Left renal pelvis (tissue), 4 donors: ENCODE measurements at places on chromosomes 3 and 15.

- DNase-seq: no peak
Observed at GRCh38 chr3:153855772-153856171, 265.4 kb upstream of the ARHGEF26 start.

DNA sequence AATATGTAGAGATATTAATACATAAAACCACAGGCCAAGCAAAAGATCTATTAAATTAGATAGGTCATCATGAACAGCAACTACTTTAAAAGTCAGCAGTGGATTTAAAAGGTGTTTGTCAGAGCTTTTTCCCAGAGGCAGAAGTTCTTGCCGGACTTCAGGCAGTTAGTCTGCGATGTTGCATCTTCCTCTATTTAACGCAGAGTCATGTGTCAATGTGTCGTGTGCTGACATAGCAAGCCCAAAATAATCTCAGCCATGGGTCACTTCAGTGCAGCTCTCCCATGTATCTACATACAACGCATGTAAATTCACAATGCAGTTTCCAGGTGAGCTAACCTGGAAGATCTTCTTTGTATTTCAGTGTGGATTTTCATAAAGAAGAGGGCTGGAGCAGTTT is 8.0 kb upstream of the TMEM212 start:
- DNase-seq: no peak

GRCh38 chr15:38504680-38505467 is 50.9 kb downstream of the FAM98B start:
- DNase-seq: no peak

DNA sequence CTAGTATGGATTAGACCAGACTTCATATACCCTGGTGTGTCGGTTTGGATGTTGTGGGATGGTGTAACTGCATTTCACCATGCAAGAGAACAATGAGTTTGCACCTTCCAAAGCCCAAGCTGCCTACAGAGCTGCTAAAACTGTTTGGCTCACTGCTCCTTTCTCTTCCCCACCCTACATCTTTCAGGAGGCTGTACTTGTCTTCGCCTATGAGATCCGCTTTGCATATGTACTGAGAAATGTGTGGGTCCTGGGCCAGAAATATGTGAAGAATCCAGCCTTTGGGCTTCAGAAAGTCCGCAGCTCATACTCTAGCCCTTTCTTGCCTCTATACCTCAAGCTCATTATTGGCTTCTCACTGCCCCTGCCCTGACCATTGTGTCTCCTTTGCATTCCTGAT is 1060.0 kb downstream of the NTRK3 start:
- no peak for DNase-seq

DNA sequence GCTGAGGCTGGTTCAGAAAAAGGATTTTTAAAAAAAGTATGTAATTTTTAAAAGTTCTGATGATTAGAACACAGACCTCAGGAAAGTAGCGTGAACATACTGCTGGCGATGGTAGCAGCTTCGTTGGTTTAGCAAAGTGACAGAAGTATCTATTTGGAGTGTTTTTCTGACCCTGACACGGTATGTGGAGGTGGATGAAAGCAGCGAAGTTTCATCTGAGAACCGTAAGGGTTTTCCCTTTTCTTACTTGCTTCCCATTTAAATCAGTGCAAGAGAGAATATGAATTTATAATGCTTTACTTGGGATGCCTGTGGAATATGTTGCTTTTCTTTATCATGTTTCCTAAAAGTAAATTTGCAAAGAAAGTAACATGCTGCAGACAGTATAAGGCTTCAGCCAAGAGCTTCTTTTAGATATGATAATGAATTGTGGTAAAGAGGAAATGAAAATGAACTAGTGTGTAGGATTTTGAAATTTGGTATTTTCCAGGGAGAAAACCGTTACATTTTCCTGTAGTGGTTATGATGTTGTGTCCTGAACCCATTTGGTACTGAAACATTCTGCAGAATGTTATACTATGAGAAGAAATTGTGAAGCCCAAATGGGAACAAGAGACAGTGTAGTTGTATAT is 3.9 kb downstream of the CHST2 start:
- DNase-seq: no peak

DNA sequence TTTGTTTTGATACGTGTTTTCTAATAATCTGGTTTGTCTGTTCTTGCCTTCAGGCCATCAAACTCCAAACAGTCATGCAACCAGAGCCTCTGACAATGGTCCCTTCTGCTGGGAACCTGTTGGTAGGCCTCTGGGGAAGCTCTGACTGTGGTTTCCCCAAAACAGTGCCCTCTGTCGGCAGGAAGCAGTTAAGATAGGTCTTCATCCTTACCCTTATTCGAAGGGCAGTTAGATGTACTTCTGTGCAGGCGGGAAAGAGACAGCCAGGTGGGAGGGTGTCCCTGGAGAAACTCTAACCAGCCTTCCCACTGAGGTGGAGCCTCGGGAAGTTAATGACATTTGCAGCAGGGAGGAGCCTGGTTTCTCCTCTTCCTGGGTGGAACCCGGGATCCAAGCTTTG is 81.6 kb upstream of the CHMP2B start:
- DNase-seq: no peak

DNA sequence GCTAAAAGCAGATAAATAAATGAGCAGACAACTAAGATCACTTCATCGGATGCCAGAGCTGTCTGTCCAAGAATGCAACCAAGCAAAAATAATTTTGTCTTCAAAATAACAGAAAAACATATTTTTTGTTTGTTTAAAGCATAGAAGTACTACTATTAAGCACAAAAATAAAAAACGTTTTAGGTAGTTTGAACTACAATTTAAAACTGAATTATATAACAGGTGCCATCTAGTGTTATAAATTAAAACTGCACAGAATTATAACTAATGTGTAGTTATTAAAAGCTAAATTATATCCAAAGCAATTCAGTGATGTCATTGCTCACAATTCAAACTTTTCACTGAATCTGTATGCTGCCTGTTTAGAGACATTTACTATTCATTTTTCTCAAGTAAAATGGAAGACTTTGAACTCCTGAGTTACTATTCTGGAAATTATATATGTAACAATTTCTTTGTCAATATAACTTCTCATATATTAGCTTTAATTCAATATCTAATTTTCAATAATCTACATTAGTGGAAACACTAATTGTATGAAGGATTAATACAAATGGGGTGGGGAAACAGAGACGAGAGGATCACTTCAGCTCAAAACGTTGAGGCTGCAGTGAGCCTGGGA is 29.5 kb downstream of the LINS1 start:
- no peak for DNase-seq

DNA sequence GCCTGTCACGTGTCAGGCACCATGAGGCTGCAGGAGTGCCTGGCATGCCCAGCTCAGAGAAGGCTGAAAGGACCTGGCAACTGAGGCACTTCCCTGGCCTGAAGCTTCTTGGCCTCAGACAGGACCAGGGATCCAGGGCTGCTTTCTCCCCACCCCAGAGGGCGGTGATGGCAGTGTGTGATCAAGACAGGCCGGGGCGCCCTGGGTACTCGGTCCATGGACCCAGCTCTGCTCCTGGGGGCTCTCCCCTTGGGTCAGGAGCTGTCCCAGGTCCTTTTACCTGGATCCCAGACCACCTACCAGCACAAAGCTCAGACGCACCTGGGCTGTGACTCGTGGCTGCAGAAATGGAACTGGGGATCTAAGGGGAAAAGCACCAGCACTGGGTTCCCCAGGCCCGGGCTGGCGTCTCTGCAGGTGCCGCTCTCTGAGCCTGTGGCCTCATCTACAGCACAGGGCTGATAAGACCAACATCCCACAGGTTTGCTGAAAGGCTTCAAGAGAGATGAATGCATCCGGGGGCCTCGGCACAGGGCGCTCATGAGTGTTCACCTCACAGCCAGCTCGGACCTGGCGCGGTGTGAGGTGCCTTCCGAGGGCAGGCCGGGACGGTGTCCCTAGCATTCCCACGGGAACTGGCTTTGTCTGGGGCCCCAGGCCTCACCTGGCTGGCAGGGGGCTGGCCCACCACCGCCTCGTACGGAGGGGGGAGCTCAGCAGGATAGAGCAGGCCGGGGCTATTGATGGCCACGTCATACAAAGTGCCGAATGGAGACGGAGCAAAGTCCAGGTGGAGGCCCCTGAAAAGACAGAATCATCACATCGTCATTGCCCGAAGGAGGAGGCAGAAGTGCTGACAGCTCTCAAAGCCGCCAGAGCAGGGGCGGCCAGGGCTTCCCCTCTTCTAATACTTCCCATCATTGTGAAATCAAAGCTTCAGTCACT is 133.6 kb downstream of the NSMCE3 start:
- DNase-seq: no peak

DNA sequence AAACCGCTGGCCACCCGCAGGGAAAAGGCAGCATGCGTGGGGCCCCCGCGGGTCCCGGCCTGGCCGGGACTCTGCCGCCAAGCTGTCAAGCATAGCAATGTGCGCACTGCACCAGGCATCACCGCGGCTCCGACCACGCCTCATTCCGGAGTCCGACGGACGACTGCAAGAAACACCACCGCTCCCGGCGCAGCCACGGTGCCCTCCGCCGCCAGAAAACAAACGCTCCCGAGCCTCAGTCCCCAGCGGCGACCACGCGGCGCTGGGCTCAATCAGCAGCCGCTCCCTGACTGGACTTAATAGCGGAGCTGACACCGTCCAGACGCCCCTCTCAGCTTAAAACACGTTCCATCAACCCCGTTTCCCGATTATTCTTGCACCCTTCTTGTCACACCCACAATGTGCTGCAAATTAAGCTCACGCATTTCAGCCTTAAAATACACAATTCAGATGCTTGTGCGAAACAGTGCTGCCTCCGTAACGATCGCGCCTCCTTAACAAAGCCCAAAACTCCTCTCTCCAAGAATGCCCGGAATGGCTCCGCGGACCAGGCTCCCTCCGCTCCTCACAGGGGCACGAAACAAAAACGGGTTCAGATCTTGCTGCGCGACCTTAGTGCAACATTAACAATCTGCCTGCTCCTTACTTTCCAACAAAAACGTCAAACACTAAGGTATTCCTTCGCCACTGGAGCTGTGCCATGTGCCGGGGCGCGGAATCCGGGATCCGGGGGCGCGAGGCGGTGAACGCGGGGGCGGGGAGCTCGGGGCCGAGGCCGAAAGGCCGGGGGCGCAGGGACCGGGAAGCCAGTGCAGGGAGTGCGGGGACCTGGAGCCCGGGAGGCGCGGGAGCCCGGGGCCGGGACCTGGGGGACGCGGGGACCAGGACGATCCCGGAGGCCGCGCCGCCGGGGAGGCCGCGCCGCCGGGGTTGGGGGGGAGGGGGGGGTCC is 655 bp downstream of the CYFIP1 start:
- no peak for DNase-seq

DNA sequence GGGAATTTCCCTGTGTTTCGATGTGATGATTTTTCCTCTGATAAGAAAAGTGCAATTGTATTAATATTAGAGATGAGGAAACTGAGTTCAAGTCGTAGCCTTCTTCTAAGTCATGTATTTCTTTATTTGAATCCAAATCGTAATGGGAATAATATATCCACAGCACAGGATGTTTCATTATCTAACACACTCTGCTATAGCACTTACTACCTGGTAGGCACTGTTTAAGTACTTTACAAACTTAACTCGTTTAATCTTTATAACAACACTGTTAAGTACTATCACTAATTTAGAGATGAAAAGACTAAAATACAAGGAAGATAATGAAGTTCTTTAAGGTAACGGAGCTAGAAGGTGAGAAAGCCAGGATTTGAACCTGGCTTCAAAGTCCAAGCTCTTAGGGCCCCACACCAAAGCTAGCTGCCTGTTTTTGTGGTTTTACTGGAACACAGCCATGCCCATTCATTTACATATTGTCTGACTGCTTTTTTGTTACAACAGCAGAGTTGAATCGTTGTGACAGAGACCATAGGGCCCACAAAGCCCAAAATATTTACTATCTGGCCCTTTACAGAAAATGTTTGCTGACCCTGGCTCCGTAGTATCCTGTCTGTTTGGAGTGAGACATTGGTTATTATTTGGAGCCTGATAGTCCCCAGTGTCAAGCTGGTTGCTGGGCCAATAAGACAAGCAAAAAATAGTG is 9.6 kb upstream of the ATP13A3 start:
- DNase-seq: no peak

DNA sequence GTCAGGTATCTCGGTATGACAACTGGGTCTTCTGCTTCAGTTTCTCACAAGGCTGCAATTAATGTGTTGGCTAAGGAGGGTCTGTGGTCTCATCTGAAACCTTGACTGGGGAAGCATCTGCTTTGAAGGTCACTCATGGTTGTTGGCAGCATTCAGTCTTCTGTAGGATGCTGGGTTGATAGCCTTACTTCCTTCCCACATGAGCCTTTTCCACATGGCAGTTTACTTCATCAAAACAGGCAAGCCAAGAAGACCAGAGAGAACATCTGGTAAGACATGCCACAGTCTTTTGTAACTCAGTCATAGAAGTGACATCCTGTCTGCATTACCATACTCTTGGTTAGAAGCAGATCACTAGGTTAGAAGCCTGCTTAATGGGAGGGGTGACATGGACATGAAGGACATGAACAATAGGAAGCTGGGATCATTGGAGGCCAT is 49.5 kb downstream of the CMC1 start:
- no peak for DNase-seq

DNA sequence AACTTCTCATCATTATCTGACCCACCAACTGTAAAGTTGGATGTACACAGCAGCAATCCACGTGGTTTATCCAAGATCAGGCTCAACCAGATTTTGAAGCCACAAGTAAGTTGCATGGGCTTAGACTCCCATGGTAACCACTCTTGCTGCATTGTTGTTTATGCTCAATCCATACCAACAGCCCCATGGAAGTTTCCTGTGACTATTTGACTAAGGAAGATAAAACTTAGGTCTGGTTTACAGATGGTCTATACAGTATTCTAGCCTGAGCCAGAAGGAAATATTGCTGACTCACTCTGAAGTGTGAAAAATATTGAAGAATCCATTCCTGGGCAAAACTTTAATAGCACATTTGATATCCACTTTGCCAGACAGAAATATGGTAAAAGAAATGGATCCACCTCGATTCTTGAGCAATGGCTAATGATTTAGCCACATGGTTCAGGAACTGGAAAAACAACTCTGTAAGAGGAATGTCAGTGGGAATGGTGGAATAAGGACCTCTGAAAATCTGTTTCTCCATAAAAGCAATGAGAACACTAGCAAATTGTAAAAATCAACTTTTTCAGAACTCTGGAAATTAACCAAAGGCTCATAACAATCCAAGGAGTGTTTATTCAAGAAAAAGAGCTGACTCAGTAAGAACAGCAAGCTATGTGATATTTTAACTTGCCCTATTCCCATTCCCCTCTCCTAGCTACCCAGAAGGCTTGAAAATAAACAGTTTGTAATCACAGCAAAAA is 162.9 kb upstream of the STT3B start:
- DNase-seq: no peak
